ENCODE measurements at places on chromosomes 13 and 19.
A peak's percentile ranks its signal among the peaks of the same experiment; 100 is the strongest.

GRCh38 chr19:31353833-31354232 is 4.6 kb upstream of the TSHZ3 start:
- DNase-seq, result no peak

DNA sequence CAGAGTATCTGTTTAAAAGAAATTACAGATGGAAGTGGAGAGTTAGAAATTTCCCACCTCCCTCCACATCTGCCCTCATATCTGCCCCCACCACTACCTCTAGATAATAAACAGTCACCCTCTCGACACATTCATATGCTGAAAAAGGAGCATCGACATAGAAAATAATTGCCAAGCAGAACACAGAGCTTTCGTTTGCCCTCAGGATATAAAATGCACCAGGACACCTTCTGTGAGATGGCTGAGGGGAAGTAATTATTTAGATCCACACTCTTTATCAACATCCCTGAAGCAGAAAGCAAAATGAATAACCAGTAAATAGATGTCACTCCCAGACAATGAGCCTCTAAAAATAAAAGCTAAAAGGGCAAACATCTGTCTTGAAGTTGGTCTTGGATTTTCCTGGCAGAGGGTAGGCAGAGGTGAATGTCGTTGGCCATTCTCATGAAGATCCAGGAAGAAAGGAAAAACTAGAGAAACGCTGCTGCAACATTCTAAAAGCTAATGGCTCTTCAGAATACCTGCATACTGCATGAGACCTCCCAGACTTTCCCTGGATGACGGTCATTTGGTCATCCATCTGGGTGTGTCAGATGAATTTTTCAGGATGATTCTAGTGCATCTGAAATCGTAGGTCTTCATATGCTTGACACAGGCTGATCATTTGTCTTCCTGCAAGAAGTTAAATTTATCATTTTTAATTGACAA is 527.5 kb downstream of the RFC3 start:
- no peak for DNase-seq

- DNase-seq, result no peak
Measured at GRCh38 chr19:6790194-6791128, 18.0 kb downstream of the VAV1 start.

GRCh38 chr19:46303691-46304397 is 7.0 kb downstream of the HIF3A start:
- DNase-seq, result peak; percentile 72

DNA sequence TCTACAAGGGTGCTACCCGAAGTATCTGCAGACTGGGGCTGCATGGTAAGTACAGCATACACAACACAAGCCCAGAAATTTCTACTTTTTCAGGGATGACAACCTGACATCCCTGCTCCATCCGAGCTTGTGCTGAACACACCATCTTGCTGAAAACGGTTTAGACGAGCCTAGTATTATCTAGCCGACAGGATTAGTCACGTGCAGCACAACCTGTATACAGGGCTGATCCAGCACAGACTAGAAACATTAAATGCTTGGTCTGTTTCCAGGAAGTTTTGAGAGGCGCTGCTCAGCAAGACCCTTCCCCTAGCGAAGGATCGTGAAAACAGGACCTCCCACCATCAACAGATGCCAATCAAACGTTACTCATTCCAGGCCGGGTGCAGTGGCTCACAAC is 4.2 kb downstream of the SMIM7 start:
- DNase-seq, result no peak

DNA sequence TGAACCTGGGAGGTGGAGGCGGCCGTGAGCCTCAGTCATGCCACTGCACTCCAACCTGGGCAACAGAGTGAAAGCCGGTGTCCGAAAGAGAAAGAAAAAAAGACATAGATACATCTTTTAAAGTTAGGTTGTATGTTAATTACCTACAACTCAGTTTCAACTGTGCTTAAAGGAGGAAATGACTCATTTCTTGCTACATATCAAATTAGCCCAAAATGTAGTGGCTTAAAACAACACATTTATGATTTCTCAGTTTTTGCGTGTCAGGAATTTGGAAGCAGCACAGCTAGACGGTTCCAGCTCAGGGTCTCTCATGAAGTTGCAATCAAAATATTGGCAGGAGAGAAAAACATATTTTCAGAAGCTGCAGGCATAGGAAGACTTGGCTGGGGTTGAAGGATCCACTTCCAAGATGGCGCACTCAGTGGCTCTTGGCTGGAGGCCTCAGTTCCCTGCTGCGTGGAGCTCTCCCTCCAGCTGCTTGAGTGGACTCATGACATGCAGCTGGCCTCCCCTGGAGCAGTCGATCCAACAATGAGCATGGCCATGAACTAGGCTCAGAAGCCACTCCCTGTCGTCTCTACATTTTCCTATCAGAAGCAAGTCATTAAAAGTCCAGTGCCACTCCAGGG is 7.1 kb downstream of the LDLR start:
- peak; percentile 69 for DNase-seq

- no peak for DNase-seq
Measured at GRCh38 chr13:106836186-106836802, 268.4 kb upstream of the ARGLU1 start.

- DNase-seq, result no peak
Measured at GRCh38 chr19:2051773-2052704, 995 bp upstream of the MKNK2 start.

- DNase-seq, result no peak
Measured at GRCh38 chr19:30092721-30093569, 150.9 kb downstream of the URI1 start.

GRCh38 chr13:74675972-74676371 is 541.8 kb upstream of the KLF12 start:
- no peak for DNase-seq

DNA sequence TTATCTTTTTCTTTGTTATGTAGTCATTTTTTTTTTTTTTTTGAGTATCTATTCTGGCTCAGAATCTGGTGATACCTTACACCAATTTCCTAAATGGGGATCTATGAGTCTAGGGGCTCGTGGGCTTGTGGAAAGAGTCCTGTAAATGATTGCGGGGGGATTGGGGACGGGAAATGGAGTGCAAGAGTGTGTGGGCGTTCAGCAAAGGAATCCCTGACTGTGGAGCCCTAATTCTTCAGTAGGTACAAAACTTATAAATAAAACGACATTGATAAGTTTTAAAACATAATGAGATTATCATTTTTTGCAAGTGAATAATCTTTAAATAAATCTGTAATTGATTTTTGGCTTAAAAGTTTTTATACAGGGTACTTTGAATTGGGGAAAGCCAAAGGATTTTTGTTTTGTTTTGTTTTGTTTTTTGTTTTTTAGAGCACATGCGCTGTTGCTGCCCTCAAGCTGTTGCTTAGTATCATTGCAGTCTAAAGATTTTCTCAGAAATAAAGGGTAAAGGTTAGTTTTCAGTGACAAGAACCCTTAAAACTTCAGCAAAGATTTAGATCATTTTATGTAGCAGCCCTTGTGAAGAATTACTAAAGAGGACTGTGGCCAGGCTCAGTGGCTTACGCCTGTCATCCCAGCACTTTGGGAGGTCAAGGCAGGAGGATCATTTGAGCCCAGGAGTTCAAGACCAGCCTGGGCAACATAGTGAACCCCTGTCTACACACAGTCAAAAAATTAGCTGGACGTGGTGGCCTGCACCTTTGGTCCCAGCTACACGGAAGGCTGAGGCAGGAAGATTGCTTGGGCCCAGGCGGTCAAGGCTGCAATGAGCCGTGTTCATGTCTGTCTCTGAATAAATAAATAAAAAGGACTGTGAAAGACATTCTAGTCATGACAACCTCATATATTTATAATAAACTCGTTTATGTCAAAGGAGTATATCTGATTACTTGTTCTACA is 1.7 kb downstream of the ERCC5 start:
- DNase-seq, result peak; percentile 52

GRCh38 chr19:752652-753517 is 2.0 kb downstream of the MISP start:
- DNase-seq, result peak; percentile 89

- DNase-seq, result no peak
Measured at GRCh38 chr19:29321116-29321515, 108.2 kb upstream of the UQCRFS1 start.

- DNase-seq, result no peak
Measured at GRCh38 chr19:48248081-48248833, 7.5 kb downstream of the CARD8 start.

DNA sequence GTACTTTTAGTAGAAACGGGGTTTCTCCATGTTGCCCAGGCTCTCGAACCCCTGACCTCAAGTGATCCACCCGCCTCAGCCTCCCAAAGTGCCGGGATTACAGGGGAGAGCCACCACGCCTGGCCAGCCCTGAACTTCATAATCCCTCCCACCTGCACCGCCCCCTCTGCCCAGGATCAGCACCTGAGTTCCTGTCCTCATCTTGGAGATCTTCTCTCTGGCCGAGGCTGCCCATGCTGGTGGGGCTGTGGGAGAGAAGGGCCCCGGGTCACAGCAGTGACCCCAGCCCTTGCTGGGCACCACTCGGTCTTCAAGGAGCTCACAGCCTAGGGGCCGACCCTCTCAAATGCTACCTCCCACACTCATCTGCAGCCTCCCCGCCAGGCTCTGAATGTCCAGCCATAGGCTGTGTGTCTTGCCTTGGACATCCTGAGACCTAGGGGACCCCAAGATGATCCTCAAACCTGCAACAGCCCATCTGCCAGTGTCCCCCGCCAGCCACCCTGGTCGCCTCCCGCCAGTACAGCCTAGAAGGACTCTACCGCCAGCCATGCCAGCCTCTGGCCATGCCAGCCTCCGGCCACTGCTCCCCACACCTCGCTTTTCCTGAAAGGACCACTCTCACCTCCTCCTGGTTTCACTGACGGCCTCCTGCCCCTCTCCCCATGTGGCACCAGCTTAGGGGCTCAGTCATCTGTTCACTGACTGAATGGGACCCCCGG is 1.5 kb downstream of the ATP8B3 start:
- no peak for DNase-seq

DNA sequence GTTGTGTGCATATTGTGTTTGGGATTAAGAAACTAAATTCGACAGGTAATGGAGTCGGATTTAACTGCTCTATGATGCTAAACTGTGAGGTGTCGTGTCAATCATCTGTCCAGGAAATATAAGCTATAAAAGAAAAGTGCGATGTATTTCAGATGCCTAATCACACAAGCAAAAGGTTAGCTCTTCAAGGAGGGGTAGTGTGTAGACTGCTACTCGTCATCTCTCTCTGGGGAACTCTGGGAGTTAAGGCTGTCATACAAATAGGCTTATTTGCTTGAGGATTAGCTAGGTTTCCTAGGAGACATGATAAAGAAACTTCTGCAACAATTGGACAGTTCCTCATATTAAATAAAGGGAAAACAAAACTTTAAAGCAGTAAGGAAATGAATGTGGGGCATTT is 462.1 kb downstream of the OLFM4 start:
- no peak for DNase-seq

DNA sequence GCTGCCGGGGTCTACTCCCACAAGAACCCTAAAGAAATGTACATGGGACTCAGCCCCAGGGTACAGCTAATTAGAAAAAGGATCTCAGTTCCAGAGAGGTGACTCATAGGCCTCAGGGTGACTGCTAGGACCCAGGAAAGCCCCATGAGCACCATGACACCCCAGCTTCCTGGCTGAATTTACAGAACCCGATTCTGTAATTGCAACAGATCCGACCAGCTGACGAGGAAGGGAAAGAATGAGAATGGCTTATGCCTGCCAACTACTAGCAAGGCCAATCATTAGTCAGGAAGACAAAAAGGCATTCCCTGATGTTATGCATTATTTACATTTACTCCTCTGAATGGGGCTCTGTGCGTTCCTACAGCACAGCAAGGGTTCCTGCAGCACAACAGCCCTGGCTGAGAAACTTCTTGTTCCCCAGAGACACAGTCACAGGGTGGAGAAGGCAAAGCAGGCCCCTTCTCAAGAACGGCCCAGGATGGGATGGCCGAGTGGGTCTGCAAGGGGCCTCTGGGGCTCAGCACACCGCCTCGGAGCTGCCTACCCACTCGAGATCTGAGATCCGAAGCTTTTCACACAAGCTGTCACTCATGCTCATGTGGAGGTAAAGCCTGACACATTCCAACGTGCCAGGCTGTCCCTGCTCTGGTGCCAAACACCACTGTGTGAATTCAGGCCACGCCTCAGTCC is 27.2 kb downstream of the PBX4 start:
- DNase-seq, result peak; percentile 99

- DNase-seq, result no peak
Measured at GRCh38 chr19:57668635-57669034, at the start of gene ZSCAN4. Gene ZSCAN4, plus strand, starts transcription at chr19:57668935. Its CDS starts 7,211 bp downstream, at chr19:57676146.

DNA sequence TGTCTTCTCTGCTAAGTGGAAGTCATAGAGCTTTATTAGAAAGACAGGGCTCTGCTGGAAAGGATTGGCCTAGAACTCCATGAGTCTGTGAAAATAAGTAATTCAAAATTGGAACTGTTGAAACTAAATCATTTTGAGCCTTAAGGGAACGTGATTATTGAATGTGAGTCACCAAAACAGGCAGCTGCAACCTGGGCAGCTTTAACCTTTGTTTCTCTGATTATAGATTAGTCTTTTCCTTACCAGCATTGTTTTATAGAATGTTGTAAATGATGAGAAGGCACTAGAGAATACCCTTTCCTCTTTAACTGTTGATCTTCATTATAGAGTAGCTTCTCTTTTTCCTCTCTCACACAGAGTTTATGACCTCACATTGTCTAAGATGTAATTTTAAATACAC is 638.8 kb upstream of the SLITRK6 start:
- no peak for DNase-seq

DNA sequence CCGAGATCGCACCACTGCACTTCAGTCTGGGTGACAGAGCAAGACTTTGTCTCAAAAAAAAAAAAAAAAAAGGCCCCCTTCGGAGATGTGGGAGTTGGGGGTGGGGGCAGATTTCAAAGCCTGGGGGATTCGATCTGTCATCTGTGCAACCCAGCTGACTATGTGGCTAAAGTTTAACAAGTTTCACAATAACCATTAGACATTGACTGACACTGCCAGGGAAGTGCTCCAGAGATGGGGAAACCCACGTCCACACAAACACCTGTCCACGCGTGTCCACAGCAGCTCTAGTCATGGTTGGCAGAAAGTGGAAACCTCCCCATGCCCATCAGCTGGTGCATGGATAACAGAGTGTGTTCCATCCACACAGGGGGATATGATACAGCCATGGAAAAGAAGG is 37.6 kb upstream of the HOMER3 start:
- no peak for DNase-seq

- DNase-seq, result no peak
Measured at GRCh38 chr19:31674503-31675192, 325.4 kb upstream of the TSHZ3 start.

DNA sequence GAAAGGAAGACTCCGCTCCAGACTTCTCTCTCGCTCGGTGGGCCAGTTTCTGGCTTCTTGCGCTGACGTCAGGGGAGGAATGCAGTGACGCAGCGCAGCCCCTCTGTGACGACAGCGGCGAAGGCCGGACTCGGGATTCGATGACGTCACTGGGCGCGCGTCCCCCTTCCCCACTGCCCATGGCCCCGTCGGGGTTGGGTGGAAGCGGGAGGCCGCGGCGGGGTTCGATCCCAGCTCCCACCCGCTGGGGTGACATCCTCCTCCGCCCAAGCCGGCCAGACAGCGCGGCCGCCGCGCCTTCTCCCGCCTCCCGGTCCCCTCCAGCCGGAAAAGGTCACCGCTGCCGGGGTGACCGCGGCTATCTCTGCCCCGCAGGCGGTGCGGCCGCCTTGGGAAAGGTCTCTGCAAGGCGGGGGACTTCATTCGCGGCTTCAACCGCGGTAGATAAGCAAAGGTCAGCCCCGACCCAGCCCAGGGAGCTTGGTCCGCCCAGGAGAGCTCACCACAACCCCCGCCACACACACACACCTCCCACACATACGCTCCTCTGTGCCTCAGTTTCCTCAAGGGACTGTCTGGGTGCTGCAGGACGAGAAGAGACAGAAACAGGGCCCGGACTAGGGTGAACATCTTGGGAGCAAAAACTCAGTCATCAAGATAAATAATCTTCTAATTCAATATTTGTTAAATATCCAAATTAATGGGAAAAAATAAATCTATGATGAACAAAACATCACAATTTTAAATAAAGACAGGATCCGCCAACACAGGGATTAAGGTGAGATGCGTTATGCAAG is 844 bp upstream of the RFX1 start:
- DNase-seq, result peak; percentile 32

All from iris pigment epithelial cell (primary cell).